ENCODE measurements at places on chromosomes 1 and 21. TPM values are rescaled to one million over a fixed set of nuclear protein-coding genes. Genes with fewer than 3 reads are reported as not detected.

CTTNBP2NL gene
- 1.2 TPM for total RNA-seq

SPRR1B gene
- not detected for total RNA-seq

- DNase-seq, result no peak
These were observed 81.6 kb upstream of the IRF2BP2 start for GRCh38 chr1:234691567-234691966.

DNA sequence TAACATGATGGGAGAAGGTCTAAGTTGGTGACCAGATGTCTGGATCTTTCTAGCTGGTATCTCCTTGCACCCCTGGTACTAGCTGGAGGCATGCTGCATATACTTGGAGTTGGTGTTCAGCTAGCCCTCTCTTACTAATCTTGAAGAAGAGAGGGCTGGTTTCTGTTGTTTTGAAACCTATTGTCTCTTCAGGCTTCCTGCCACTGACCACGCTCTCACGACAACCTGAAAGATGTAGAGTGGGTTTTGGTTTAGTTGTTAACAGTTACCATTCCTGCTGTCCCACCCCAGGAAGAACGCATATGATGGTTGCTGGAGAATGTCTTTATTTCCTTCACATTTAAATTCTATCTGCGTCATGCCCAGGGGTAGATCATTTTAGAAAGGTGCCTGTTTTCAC is 3.6 kb downstream of the MAN1C1 start:
- peak; percentile 29 for DNase-seq

DNA sequence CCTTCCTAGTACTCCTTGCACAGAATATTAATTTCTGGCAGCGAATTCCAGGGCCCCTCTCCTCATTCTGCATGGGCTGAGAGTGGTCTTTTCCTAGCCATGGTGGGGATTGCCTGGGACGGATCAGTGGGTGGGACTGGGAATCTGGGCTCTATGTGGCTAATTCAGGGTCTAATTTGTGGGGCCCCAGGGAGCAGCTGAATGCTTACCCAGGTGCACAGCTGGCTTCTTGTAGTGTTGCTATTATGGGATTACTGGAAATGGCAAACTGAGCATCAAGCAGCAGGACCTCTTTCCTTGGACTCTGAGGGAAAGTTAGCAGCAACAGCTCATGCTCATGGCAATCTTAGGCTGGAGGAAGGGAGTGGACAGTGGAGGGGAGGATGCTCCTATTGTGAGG is 187.1 kb upstream of the CACNA1E start:
- DNase-seq, result no peak

All from activated CD4-positive, alpha-beta T cell treated with anti-CD3 and anti-CD28 coated beads, Interleukin-2, amount 10 ng/mL, durations not matched to agents 7 days and 5 days (primary cell).